ENCODE measurements at places on chromosomes 5 and 9.

DNA sequence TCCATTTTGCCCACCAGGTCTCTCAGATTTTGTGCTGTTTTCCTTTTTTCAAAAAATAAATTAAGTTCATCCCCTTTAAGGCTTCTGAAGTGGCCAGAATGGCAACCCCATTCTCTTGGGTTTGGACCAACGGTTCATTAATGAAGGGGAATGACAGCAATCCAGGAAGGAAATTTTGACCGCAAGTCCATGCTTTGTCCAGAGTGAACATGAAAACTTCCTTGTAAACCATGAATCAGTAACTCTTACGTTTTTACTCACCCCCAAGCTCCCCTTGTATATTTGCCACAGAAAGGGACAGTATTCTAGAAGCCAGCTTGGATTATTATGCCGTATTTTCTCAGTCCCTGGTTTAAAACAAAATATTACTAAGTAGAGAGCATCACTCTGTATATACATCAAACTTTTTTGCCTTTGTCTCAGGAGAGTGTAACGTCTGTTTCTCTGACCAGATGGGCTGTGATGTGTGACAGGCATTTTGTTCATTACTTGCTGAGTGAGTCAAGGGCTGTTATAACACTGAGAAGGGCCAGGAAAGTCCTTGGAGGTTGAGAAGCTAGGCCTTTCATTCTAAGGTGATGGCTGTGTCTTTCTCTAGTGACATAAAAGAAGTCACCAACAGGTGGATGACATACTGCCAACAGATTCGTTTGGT lies 148.2 kb downstream of the SMARCA2 start:
- DNase-seq = no peak

GRCh38 chr5:132267166-132267739 lies 9.8 kb downstream of the PDLIM4 start:
- DNase-seq = no peak

GRCh38 chr9:93452710-93453046 lies 703 bp downstream of the FAM120AOS start:
- DNase-seq = no peak

- no peak for DNase-seq
Measured at GRCh38 chr5:81195335-81195929, 37.7 kb upstream of the CKMT2 start.

DNA sequence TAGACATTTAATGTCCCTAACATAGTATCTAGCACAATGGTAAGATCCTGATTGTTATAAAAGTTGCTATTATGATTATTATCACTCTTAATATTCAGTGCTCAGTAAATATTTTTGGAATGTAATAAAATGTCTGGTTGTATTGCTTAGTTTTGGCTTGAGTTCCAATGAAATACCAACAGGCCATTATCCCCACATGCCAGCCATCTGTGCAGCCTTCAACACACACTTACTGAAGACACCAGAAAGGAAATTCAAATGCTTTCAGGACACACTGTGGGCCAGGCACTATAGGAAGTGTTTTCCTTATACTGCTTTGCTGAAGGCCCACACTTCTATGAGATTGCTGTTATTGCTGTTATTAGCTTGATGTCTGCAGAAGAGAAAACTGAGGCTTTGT lies 157.5 kb downstream of the TRIM32 start:
- no peak for DNase-seq

DNA sequence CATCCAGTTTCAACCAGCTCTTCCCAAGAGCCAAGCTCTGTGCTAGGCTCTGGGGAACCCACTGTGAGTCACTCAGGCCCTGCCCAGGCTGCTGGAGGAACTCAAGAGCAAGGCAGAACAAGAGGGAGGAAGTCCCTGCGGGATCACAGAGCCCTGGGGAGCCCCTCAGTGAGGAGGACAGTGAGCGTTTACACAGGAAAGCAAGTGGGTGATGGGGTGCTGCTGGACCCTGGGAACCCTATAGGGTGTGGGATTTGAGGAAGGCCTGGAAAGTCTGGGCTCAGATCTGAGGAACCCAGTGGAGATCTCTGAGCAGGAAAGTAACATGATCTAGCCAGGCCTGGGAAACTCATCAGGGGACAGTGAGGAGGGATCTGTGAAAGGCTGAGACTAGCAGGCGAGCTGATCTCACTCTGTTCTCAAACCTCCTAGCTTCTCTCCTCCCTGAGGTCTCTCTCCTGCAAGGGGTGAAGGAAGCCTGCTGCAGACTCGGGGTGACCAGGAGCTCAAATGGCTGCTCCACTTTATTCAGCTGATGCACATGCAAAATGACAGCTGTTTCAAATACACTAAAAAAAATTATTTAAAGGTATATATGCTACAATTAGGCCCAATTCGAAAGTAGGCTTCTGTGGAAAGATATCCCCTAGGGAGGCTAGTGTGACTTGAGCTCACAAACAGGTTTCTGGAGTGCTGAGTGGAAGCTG lies 70.0 kb downstream of the SHB start:
- DNase-seq = no peak
